Psoas muscle (tissue), 8 donors: ENCODE measurements at places on chromosomes 11 and 22. TPM values are rescaled to one million over a fixed set of nuclear protein-coding genes. Genes with fewer than 3 reads are reported as not detected.
A peak's percentile ranks its signal among the peaks of the same experiment; 100 is the strongest.

DNA sequence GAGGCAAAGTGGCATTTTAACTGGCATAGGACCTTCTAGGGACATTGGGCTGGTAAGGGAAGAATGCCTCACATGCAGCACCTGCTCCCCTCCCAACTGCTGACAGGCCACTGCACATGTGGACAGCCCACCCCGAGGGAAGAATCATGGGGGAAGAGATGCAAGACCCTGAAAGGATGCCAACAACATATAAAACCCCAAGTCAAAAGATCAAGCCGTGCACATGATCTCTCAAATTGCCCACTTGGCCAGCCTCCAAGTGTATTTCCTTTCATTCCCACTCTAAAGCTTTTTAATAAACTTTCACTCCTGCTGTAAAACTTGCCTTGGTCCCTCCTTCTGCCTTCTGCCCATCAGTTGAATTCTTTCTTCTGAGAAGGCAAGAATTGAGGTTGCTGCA, 947.8 kb upstream of the CCDC90B start:
- H3K36me3 ChIP-seq = no peaks in the 10 kb centered on the region
- H3K4me3 ChIP-seq = no peak overlapping the region
- no peaks in the 10 kb centered on the region for H3K4me1 ChIP-seq
- H3K27ac ChIP-seq = no peak overlapping the region

DNA sequence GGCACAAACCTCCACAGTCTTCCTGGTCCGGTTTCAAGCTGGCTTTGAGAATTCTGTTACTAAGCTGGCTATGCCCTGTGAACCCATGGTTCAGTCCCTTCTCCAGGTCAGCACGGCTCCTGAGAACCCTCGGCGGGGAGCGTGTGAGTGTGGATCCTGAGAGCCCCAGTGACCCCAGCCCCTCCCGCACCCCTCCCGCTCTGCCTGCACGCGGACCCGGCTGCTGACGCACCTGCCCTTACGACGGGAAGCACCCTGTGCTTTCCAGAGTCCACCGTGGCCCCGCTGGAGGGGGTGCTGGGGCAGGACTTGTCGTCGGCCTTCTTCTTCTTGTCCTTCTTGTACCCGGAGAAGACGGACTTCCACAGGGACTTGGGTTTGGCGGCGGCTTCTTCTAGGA, 42.8 kb upstream of the BID start:
- H3K4me1 ChIP-seq = no peaks in the 10 kb centered on the region
- H3K27ac ChIP-seq = no peak overlapping the region
- H3K27me3 ChIP-seq = no peaks in the 10 kb centered on the region
- no peak for DNase-seq

DNA sequence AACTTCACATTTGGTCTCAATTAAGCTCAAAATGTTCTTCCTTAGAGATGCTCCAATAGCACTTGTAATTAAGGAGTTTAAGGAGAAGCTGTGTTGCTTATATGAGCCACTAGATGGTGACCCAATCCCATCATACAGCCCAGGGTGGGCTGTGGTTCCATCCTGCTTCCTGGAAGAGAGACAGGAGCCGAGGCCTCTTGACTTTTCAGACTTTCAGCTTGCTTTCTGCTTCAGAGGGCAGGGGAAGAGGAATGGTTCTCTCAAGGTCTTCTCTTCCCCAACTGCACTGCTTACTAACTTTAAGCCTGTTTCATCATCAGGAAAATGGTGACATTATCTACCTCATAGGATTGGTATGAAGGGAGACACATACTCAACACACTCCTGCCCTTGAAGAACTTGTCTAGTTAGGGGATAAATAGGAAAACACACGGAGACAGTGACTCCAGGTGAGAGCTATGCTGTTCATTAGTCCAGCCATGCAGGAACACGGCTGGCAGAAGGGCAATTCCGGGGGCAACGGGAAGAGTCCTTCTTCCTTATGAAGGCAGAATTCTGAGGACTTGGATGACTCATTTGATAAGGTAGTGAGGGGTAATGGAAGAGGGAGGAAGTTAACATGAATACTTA, 20.1 kb downstream of the TMEM218 start:
- no peak overlapping the region for H3K27ac ChIP-seq
- no peaks in the 10 kb centered on the region for H3K36me3 ChIP-seq
- H3K4me3 ChIP-seq = no peak overlapping the region
- no peak for DNase-seq
- H3K4me1 ChIP-seq = peaks cover 8% of the 10 kb centered on the region

- no peaks in the 10 kb centered on the region for H3K36me3 ChIP-seq
- no peak overlapping the region for H3K4me3 ChIP-seq
- no peaks in the 10 kb centered on the region for H3K27me3 ChIP-seq
- H3K27ac ChIP-seq = peak overlapping the region; percentile 6
- no peak for DNase-seq
- peaks cover 20% of the 10 kb centered on the region for H3K4me1 ChIP-seq
These were observed 33.7 kb downstream of the APLP2 start for GRCh38 chr11:130103296-130103814.

GTSE1 gene
- 0.15 TPM for total RNA-seq

DNA sequence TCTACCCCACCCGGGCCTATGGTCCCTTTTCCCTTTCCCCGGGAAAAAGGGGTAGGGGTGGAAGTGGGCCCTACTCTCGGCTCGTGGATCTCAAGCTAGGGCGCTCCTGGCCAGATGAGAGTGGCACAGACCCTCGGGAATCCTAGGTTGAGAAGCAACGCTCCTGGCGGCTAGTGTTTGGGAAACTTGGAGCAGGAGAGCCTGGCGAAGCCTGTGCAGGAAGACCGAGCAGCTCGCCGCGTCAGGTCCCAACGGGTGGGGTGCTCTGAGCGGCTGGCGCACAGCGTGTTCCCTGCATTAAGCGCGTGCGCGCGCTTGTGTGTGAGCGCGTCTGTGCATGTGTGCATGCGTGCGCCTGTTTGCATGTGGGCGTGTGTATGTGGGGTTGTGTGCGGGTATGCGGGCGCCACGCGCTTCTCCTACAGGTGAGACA, 7.1 kb upstream of the FLI1 start:
- peak; percentile 73 for DNase-seq
- H3K27ac ChIP-seq = no peak overlapping the region
- H3K4me3 ChIP-seq = peak overlapping the region; percentile 59
- H3K27me3 ChIP-seq = peaks cover 17% of the 10 kb centered on the region

DNA sequence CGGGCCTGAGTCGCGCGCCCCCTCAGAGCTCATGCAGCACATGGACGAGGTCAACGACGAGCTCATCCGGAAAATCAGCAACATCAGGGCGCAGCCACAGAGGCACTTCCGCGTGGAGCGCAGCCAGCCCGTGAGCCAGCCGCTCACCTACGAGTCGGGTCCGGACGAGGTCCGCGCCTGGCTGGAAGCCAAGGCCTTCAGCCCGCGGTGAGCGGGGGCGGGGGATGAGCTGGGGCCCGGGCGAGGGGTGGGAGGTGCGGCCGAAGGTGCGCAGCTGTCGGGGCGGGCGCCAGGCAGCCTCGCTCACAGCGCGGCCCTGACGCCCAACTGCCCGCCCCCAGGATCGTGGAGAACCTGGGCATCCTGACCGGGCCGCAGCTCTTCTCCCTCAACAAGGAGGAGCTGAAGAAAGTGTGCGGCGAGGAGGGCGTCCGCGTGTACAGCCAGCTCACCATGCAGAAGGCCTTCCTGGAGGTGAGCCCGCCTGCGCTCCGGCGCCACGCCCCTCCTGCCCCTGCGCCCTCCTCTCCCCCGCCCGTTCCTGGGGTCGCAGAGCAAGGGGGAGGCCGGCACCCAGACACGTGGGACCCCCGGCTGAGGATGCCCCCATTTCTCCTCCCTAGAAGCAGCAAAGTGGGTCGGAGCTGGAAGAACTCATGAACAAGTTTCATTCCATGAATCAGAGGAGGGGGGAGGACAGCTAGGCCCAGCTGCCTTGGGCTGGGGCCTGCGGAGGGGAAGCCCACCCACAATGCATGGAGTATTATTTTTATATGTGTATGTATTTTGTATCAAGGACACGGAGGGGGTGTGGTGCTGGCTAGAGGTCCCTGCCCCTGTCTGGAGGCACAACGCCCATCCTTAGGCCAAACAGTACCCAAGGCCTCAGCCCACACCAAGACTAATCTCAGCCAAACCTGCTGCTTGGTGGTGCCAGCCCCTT, 20.5 kb downstream of the EPS8L2 start:
- H3K4me3 ChIP-seq = peak overlapping the region; percentile 40
- H3K27ac ChIP-seq = no peak overlapping the region
- H3K36me3 ChIP-seq = no peaks in the 10 kb centered on the region
- H3K4me1 ChIP-seq = peaks cover 11% of the 10 kb centered on the region

DNA sequence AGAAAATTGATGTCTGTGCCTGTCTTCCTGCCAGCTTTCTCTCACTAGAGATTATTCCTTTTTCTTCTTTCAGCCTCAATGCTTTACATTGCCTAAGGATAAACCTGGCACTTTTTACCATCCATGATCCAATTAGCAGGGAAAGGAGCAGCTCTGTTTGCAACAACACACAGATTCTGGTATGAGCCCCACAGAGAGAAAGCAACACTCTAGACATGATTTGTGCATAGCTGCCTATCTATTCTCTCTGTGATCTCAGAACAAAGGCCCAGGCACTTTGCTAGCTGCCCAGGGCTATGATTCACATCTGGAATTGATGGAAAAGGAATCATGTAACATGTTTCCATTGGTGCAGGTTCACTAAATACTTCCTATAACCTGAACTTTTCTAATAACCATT, 685.0 kb downstream of the ETS1 start:
- no peaks in the 10 kb centered on the region for H3K27me3 ChIP-seq
- H3K4me3 ChIP-seq = no peak overlapping the region
- H3K27ac ChIP-seq = no peak overlapping the region
- no peak for DNase-seq
- H3K36me3 ChIP-seq = no peaks in the 10 kb centered on the region
- H3K4me1 ChIP-seq = no peaks in the 10 kb centered on the region

- DNase-seq = peak; percentile 36
- no peaks in the 10 kb centered on the region for H3K27me3 ChIP-seq
- peaks cover 12% of the 10 kb centered on the region for H3K4me1 ChIP-seq
- no peak overlapping the region for H3K4me3 ChIP-seq
- no peak overlapping the region for H3K27ac ChIP-seq
These were observed 4.5 kb downstream of the FXYD2 start for GRCh38 chr11:117820071-117820470.

DNA sequence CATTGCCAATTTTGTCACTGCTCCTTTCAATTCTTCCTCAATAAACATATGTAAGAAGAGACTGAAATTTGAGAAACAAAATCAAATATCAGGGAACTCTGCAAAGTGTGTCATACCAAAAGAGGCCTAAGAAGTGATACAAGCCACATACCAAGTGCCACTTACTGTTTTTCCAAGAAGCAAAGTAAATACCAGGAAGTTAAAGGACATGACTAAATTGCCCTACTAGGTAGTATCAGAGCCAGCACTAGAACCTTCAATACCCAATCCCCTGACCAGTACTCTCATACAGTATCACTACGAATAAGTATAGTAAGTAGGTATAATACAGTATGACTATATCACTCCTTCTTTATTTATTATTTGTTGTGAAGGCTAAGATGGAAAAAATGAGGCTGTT, 13.6 kb downstream of the MAML2 start:
- no peak overlapping the region for H3K4me3 ChIP-seq
- no peaks in the 10 kb centered on the region for H3K36me3 ChIP-seq
- no peak overlapping the region for H3K27ac ChIP-seq
- no peak for DNase-seq
- no peaks in the 10 kb centered on the region for H3K27me3 ChIP-seq

CHCHD10 gene
- total RNA-seq = 659 TPM
